MG63 (cell line): ENCODE measurements at places on chromosomes 11 and 22. TPM values are rescaled to one million over a fixed set of nuclear protein-coding genes. Genes with fewer than 3 reads are reported as not detected.

Gene INS
- not detected in 2 replicates for total RNA-seq

Gene ROM1
- 2.5 and 8.5 TPM in 2 replicates for total RNA-seq

Gene PHOX2A
- not detected in 2 replicates for total RNA-seq

Gene MPPED1
- total RNA-seq, result not detected in 2 replicates

Gene SCT
- not detected in 2 replicates for total RNA-seq

Gene SERPIND1
- not detected in 2 replicates for total RNA-seq

Gene GAL3ST1
- total RNA-seq, result not detected in 2 replicates

Gene OR5B3
- not detected in 2 replicates for total RNA-seq

Gene MIOX
- 0.35 TPM in 1 of 2 replicates, not detected in the other for total RNA-seq

Gene OR8H2
- not detected in 2 replicates for total RNA-seq

Gene UBQLNL
- not detected in 2 replicates for total RNA-seq

Gene ARHGAP32
- 2.8 and 3.8 TPM in 2 replicates for total RNA-seq

Gene OR51B5
- total RNA-seq, result 0.64 and 0.89 TPM in 2 replicates

GRCh38 chr22:36153501-36154422, 6.8 kb downstream of the APOL3 start:
- DNase-seq, result no peak

DNA sequence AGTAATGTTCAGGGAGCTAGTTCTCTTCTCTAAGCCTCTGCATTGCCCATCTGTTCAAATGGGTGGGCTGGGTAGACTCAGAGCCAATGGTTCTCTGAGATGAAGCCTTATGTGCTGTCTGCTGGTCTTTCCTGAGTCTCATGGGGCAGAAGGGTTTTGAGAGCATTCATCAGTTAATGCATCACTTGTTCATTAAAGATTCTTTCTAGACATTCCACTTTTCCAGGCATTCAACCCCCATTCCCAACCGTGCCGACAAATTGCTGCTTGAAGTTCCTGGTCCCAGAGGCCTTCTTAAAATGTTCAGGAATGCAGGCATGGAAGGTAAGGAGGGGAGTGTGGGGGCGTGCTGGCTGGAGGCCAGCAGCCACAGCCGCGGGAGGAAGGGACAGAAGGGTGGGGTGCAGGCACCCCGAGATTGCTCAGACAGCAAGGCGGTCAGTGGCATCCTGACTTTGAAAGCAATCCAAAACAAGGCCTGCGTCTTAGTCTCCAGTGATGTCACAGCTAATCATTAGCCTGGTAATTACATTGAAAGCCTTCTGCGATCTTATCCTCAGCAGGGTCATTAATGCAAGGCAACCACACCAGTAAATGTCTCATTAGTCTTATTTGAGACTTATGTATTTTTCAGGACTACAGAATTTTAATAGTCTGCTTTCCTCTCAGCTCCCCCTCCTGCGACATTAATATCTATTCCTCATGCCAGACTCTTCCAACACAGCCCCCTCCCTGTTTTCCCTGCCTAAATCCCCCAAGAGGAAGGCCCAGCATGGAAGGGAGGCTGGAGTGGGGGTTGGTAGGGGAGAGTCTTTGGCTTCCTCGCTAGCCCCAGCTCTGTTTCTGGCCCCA, 328.8 kb downstream of the MIAT start:
- DNase-seq, result no peak

GRCh38 chr11:48018528-48019216, 38.3 kb downstream of the PTPRJ start:
- no peak for DNase-seq

DNA sequence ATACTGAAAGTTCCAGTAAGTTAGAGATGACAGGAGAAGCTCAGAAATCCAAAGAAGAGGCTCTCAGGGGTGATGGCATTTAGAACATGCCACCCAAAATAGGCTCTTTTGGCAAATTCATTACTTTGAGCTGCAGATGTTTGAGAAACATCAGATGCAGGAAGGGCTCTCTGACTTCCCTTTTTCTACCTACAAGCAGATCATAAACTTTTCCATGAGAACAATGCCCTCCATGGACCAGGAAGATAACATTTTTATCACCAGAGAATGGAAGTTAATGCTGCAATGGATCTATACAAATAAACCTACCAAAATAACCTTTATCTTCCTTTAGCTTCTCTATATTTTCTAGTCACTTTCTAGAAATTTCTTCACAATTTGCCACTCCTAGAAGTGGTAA, 32.7 kb upstream of the FAR1 start:
- no peak for DNase-seq

DNA sequence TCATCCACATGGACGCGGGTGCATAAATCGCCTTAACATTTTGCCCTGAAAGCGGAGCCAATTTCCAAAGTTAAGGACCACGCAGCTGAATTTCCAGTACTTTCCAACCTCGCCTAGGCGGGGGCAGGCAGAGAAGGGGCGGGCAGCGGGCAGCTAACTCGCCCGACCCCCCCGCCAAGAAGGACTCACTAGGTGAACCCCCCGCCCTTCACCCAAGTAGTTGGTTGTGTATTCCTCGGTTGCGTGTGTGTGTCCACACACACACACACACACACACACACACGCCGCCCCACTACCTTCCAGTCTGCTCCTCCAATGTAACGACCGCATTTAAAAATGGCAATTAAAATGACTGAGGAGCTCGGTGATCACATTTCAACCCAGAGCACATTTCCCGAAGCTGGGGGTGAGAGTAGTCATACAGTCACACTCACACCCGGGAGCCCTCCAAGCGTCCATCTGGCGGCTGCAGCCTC, 1.4 kb downstream of the TENM4 start:
- no peak for DNase-seq

DNA sequence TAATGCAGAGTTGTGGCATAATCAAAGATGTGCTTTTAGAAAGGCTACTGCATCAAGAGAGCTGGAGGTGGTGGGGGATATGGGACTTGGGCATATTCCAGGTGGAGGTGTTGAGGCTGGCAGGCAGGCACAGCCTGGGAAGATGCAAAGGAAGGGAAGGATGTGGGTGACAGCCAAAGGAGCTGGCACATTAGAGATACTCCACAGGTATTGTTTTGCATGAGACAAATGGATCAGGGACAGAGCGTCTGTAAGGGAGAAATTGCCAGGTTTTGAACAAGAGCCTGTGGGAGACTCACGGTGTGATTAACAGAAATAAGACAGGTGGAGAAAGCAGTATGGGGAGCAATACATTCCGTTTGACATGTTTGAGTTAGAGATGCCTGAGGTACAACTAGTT, 263.7 kb downstream of the NELL1 start:
- DNase-seq, result no peak

DNA sequence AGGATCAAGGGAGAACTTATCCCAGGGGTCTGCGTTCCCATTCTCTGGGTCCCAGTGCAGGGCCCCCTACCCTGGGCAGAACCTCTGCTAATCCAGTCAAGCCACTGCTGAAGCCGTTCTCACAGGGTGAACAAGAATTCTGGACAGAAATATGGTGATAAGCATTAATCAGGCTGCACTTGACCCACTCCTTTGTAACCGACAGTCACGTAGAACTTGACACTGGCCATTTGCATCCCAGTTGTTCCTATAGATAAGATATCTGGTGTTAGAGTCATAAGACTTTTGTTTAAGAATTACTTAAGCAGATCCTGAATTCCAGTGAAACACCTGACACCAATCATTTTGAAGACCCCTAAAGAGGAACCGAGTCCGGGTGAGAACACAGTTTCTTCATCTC, 107.5 kb upstream of the THY1 start:
- DNase-seq, result no peak

GRCh38 chr11:127058524-127058923, 58.0 kb upstream of the KIRREL3 start:
- DNase-seq, result no peak

- no peak for DNase-seq
Measured at GRCh38 chr11:98701541-98701940, 319.2 kb upstream of the CNTN5 start.

GRCh38 chr22:40236131-40236665, 58.5 kb downstream of the TNRC6B start:
- no peak for DNase-seq

GRCh38 chr11:117855912-117856651, 20.4 kb downstream of the FXYD6 start:
- DNase-seq, result no peak

DNA sequence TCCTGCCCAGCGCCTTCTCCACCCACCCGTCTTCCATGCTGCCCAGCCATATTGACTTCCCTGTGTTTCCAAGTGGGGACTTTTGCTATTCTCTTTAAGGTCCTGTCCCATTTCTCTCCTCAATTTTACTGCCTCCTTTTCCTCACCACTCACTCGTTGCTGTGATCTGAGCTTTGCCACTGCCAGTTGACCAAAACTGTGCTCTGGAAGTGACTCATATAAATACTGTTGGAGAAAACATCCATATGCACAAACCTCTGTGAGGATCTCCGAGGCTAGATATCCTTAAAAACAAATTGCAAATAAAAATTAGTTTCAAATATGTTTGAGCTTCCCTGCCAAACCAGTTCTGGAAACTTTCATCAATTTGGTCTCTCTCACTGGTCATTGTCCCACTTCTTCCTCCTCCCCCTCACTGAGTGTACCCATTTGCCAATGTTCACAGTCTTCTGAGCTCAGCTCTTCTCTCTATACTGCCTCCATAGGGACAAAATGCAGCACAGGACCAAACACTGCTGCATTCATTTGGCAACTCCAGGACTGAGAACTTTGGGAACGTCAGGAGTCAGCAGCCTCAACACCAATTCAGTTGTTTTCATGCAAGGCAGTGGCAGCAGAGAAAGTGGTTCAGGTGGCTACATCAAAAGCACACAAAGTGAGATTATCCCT, 34.0 kb upstream of the MMP13 start:
- DNase-seq, result peak; percentile 43

DNA sequence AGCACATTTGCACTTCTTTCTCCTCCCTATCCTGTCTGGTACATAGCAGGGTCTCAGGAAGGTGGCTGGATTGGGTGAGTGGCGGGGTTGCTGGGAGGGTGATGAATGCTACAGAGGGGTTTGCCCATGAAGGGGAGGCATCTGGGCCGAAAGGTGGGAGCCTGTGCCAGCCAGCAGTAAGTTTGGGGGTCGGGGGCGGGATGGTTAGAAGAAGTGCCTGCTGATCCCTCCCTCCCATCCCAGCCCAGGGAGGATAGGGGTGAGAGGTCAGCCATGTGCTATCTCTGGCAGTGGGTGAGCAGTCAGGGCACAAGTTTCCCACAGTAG, 2.8 kb downstream of the CD82 start:
- no peak for DNase-seq

DNA sequence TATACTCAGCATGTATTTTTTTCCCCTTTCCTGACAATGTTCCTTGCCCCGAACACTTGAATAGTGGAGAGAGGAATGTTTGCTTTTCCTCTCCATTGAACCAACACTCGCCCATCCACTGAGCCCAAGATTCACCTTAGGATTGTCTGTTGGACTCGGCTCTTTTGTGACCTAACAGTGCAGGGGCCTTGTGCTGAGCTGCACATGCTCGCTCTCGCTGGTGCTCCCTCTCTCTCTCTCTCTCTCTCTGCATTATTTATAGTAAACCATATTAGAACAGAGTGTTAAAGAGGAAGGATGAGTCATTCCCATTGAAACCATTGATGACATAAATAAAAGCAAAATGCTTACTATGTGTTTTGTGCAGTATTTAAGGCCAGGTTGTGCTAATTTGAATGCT, 20.7 kb downstream of the ZBTB16 start:
- no peak for DNase-seq

DNA sequence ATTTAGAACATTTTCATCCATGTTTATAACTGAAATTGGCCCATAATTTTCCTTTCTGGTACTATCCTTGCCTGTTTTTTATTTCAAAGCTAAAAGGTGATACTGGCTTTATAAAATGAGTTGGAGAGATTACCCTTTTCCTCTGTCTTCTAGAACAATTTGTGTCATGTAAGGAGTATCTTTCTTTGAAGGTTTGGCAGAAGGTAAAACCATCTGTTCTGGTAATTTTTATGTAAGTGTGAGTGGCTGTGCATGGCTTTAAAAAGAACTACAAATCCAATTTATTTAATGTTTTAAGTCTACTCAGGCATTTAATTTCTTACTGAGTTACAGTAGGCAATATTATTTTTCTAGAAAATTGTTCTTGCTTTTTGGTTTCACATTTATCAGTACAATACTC, 7.7 kb upstream of the MRGPRD start:
- DNase-seq, result no peak

DNA sequence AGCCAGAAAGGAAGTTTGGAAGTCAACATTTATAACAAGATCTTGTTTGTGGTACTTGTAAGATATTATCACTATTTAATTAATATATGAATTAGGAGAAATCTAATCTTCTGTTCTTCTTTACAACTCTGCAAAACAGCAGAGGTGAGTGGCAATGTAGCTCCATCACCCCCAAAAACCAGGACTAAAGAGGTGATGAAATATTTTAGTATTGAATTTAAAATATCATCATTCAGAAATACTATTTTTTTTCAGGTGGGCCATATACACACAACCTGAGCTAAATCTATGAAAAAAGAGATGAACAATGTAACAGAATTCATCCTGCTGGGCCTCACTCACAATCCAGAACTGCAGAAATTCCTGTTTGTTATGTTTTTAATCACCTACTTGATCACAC, at the start of gene OR4C45:
TSS of gene OR4C45 (plus strand) at position 301 of the 400 bp plus-strand sequence.
- DNase-seq, result no peak

DNA sequence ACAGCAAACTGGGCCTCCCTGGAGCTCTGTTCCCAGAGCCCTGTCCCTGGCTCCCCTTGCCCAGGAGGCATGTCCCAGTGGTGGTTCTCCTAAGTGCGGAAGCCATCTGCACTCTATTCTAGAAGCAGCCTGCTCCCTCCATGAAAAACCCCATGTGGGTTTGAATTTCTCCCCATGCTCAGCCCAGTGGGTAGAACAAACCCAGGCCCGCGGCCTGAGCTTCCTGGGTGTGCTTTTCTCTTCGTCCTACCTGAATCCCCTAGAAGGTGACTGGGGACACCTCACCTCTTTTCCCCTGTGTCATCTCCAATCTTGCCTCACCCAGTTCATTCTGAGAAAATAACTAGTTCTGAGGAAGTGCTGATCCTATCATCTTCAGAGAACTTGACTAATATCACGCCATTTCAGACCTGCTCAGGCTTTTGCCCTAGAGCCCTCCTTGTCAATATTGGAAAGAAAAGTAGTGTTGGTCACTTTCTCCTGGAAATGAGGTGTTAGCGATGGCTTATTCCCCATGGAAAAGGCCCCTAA, 15.9 kb downstream of the IL10RA start:
- DNase-seq, result no peak

DNA sequence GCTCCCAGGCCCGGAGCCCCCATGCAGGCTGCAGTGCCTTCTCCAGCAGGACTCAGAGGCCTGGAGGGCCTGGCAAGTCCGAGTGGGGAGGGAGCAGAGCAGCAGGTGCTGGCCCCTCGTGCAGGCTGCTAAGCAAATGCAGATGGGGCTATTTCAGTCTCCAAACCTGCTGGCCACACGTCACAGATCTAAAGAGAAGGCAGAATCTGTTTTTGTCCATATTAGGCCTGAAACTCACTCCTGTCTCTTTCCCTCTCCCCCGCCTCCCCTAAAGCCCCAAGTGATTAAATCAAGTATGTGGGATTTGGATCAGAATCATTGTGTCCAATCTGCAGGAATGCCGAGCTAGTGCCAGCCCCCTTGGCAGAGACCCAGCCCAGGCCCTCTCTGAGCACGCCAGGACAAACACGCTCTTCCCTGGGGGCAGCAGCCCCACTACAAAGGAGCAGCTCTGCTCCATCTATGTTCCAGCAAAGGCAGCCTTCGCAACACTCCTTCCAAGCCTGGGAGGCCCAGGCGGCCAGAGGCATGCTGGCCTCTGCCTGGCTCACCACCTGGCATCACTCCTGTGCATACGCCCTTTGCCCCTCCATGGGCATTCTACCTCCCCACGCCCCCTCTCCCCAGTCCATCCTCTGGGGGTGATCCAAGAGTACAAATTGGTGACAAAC, 26.5 kb downstream of the RPL27A start:
- peak; percentile 90 for DNase-seq
